IMR-90 (cell line): ENCODE measurements at places on chromosomes 4 and X. TPM values are rescaled to one million over a fixed set of nuclear protein-coding genes. Genes with fewer than 3 reads are reported as not detected.

DNA sequence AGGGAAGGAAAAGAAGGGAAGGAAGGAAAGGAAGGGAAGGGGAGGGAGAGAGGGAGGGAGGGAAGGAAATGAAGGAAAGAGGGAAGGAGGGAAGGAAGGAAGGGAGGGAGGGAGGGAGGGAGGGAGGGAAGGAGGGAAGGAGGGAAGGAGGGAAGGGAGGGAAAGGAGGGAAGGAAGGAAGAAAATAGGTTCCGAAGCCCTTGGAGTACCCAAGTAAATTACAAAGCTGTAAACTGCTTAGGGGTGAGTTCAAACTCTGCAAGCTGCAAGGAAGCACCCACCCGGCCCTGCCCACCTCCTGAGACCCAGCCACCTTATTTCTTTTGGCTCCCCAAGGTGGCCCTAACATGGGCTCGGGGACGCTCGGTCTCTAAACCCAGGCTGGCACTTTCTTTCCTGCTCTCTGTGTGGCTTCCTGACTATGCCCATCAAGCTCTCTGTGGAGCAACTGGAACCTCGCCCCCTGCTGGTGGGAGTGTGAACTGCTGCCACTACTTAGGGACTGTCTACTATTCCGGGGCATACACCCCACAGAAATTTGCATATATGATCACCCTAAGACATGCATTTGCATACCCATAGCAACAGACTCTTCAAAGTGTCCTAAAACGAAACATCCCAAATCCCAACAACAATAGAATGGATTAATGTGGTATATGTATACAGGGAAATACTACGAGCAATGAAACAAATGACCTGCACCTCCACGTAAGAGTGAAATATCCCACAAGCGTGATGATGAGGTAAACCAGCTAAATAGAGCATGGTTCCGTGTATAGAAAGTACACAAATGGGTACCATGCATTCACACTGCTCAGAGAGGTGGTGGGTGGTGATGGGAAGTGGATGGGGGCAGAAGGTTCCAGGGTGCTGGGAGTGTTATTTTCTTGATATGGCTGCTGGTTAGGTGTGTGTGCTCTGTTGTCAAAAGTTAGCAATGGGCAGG lies 151.7 kb upstream of the TBL1X start:
- no peak for DNase-seq
- H3K27ac ChIP-seq, result no peak overlapping the region
- no peaks in the 10 kb centered on the region for H3K36me3 ChIP-seq
- no peak overlapping the region for H3K4me3 ChIP-seq

DNA sequence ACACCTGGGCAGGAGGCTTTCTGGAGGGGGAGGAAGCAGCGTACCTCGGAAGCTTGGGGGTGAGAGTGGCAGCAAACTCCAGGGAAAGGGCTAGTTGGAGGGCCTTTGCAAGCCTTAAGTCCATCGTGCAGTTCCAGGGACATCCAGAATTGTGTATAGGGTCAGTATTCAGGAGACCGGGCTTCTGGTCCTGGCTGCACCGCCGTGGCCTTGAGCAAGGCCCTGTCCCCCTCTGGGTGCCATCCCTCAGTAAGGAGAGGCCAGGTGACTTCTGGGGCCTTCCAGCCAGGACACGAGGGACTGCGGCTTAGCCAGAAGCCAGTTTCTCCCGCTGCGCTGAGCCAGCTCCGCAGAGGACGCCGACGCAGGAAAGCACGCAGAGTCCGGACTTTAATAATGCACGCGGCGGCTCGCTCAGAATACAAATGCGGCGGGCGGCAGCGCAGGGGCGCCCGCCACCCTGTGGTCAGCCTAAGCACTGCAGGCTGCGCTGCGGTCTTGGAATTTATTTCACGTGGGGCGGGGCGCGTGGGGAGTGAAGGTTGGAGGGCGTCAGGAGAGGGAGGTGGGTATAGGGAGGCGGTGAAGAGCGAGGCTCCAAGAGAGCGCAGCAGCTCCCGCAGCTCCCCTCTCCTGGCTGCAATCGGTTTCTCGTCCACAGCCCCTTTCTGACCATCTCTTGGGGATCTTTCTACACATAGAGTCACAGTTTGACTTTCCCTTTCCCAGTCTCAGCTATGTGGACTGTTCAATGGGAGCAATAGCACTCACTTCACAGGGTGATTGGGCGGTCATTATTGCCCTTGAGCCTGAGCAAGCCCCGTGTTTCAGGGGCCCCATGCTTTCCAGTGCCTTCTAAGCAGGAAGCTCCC lies 94.1 kb upstream of the GPR50 start:
- peak; percentile 22 for DNase-seq
- H3K27me3 ChIP-seq, result peaks cover 2% of the 10 kb centered on the region
- no peaks in the 10 kb centered on the region; the same call in 1 of the 2 replicates for H3K4me1 ChIP-seq

DNA sequence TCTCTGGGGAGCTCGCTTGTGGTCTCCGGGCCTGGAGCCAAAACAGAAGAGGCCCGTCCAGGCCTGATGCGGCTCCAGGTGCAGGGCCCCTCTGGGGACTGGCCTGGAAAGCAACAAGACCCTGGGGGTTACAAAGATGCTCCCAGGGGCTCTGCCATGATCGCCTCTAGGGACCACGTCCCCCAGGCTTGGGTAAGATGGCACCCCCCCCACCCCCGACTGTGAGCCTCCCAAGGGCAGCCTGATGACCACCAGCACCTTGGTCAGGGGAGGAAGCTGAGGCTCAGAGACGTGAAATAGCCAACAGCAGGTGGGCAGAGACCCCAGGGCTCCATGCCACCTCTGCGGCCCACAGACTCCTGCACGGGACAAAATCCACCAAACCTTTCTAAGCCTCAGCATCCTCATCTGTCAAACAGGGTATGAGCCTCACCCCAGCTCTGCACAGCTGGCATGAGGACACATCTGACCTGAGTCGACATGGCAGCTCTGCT lies 25.4 kb downstream of the C4orf50 start:
- no peak overlapping the region for H3K27ac ChIP-seq
- H3K36me3 ChIP-seq, result no peaks in the 10 kb centered on the region
- DNase-seq, result no peak
- H3K27me3 ChIP-seq, result no peaks in the 10 kb centered on the region; the same call in none of the 2 replicates
- H3K4me3 ChIP-seq, result no peak overlapping the region

- no peaks in the 10 kb centered on the region for H3K36me3 ChIP-seq
- DNase-seq, result peak; percentile 78
- no peaks in the 10 kb centered on the region for H3K27me3 ChIP-seq
- H3K27ac ChIP-seq, result no peak overlapping the region
These were observed 3.4 kb downstream of the TENM3 start for GRCh38 chr4:182246401-182247205.

DNA sequence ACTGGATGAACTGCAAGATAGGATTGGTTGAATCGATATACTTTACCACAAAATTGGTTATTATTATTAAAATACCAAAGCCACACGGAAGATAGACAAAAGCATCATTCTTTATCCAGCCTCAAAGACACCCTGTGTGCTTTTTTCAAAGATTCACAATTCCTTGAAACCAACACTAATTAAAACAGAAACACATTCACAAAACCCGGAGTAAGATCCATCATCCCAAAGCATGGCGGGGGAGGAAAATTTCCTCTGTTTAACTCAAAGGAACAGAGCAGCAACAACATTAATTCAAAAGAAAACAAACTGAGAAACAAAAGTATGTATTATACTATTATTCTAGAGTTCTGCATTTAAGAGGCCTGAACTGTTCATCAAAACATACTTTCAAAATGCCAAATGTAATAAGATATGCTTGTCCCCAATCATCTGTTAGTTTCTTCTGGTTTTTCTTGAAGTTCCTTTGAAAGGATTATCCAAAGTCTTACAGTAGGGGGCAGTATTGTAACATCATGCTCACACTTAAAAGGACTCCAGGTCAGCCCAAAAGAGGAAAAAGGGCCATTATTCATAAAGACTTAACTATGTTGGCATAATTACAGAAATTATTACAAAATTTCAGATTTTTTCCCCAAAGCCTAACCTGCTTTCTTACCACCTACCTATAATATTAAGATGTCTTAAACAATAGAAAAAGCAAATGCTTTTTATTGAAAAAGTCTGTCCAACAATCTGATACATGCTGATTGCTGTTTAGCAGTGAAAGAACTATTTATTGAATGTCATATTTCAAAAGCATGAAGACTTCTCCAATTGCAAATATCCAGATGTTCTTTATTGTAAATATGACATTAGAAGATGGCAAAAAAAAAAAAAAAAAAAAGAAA lies 168.7 kb downstream of the SCFD2 start:
- no peaks in the 10 kb centered on the region for H3K4me1 ChIP-seq
- H3K4me3 ChIP-seq, result peak overlapping the region; percentile 22; the same call in 1 of the 2 replicates
- no peaks in the 10 kb centered on the region for H3K36me3 ChIP-seq
- peak overlapping the region; percentile 56; the same call in 1 of the 2 replicates for H3K27ac ChIP-seq
- DNase-seq, result peak; percentile 90

- H3K4me1 ChIP-seq, result no peaks in the 10 kb centered on the region
- H3K27me3 ChIP-seq, result no peaks in the 10 kb centered on the region
- H3K27ac ChIP-seq, result no peak within 1 kb of the TSS
- H3K36me3 ChIP-seq, result no peaks in the 10 kb centered on the region
- no peak for DNase-seq
These were observed at the start of gene CLDN34 for GRCh38 chrX:9966775-9967408. Gene CLDN34, plus strand, starts transcription at chrX:9967358. Its CDS starts 0 bp downstream, at chrX:9967358.

- DNase-seq, result no peak
- H3K27ac ChIP-seq, result no peak overlapping the region
- no peaks in the 10 kb centered on the region for H3K36me3 ChIP-seq
- H3K4me1 ChIP-seq, result no peaks in the 10 kb centered on the region
These were observed 62.6 kb downstream of the SORCS2 start for GRCh38 chr4:7254736-7255487.

GRCh38 chr4:19752599-19752998 lies 499.1 kb upstream of the SLIT2 start:
- no peak overlapping the region for H3K4me3 ChIP-seq
- H3K27me3 ChIP-seq, result no peaks in the 10 kb centered on the region
- H3K27ac ChIP-seq, result no peak overlapping the region
- H3K4me1 ChIP-seq, result peaks cover 4% of the 10 kb centered on the region
- no peaks in the 10 kb centered on the region for H3K36me3 ChIP-seq

GRCh38 chr4:107757864-107758476 lies 37.9 kb upstream of the PAPSS1 start:
- peak; percentile 44 for DNase-seq
- H3K27ac ChIP-seq, result no peak overlapping the region
- H3K27me3 ChIP-seq, result peaks cover 12% of the 10 kb centered on the region
- H3K4me1 ChIP-seq, result no peaks in the 10 kb centered on the region
- H3K36me3 ChIP-seq, result no peaks in the 10 kb centered on the region

DNA sequence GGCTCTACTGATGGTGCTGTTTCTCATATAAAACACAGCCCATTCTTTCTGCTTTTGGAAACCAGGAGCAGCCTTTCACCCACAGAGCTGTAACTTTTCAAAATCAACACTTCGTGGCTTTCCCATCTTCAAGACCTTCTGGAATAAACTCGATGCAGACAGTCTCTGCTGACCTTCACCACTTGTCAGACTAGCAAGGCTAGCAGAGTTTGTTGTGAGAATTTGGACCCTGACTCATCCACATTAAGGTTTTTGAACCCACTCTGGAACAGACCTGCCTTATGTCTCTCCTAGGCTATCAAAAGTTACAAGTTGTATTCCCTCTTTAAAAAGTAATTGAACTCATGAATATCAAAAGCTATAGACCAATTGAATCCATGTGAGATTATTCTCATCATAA lies 88.6 kb downstream of the MAML3 start:
- H3K27me3 ChIP-seq, result no peaks in the 10 kb centered on the region
- H3K36me3 ChIP-seq, result no peaks in the 10 kb centered on the region
- no peak overlapping the region for H3K27ac ChIP-seq
- no peak overlapping the region for H3K4me3 ChIP-seq

GRCh38 chrX:150099316-150099715 lies 161.0 kb upstream of the EOLA2 start:
- H3K27ac ChIP-seq, result no peak overlapping the region
- H3K36me3 ChIP-seq, result no peaks in the 10 kb centered on the region
- no peak overlapping the region for H3K4me3 ChIP-seq
- no peaks in the 10 kb centered on the region for H3K27me3 ChIP-seq
- peaks cover 5% of the 10 kb centered on the region for H3K4me1 ChIP-seq

DNA sequence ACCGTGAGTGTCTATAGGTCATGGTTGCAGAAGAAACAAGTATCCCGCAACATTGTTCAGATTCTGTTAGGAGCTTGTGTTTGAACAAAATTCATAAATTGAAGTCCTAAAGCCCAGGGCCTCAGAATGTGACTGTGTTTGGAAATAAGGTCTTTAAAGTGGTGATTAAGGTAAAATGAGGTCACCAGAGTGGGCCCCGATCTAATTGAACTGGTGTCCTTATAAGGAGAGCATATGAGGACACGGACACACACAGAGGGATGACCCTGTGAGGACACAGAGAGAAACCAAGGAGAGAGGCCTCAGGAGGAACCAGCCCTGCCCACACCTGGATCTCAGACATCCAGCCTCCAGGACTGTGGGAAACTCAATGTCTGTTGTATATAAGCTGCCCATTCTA lies 76.9 kb downstream of the DHRSX start:
- no peak overlapping the region for H3K4me3 ChIP-seq
- H3K4me1 ChIP-seq, result no peaks in the 10 kb centered on the region
- H3K36me3 ChIP-seq, result peaks cover 18% of the 10 kb centered on the region
- no peak for DNase-seq

- H3K27me3 ChIP-seq, result no peaks in the 10 kb centered on the region
- DNase-seq, result no peak
- H3K4me1 ChIP-seq, result peaks cover 6% of the 10 kb centered on the region; the same call in 1 of the 2 replicates
- H3K27ac ChIP-seq, result no peak overlapping the region
- H3K36me3 ChIP-seq, result no peaks in the 10 kb centered on the region
These were observed 195.0 kb upstream of the LDB2 start for GRCh38 chr4:17093481-17093880.

- H3K4me1 ChIP-seq, result no peaks in the 10 kb centered on the region
- no peak overlapping the region for H3K4me3 ChIP-seq
- H3K36me3 ChIP-seq, result peaks cover 11% of the 10 kb centered on the region
- H3K27me3 ChIP-seq, result no peaks in the 10 kb centered on the region
These were observed 170.1 kb downstream of the WDFY3 start for GRCh38 chr4:84796394-84796793.

GRCh38 chr4:7892212-7893019 lies 47.2 kb downstream of the AFAP1 start:
- no peaks in the 10 kb centered on the region for H3K27me3 ChIP-seq
- peaks cover 10% of the 10 kb centered on the region for H3K36me3 ChIP-seq
- H3K4me1 ChIP-seq, result peaks cover 19% of the 10 kb centered on the region
- DNase-seq, result peak; percentile 98

- H3K4me3 ChIP-seq, result no peak overlapping the region
- 0 out of 2 replicates have a peak, but pooled peaks cover 1% of the 10 kb centered on the region for H3K36me3 ChIP-seq
- H3K27ac ChIP-seq, result no peak overlapping the region
- H3K27me3 ChIP-seq, result no peaks in the 10 kb centered on the region; the same call in 1 of the 2 replicates
These were observed 15.5 kb downstream of the PRRG1 start for GRCh38 chrX:37364666-37365065.

HTR2C gene
- not detected in 2 replicates for total RNA-seq

CSN2 gene
- not detected in 2 replicates for total RNA-seq

PPEF2 gene
- total RNA-seq, result not detected in 2 replicates

MSX1 gene
- total RNA-seq, result 1.1 TPM in 2 replicates

FOXR2 gene
- total RNA-seq, result not detected in 2 replicates

RTL9 gene
- total RNA-seq, result 0.56 and 0.90 TPM in 2 replicates

PNMA6A gene
- 0.18 and 0.28 TPM in 2 replicates for total RNA-seq
